ENCODE measurements at places on chromosomes 11 and 22.

GRCh38 chr11:65043881-65044501 is 3.0 kb downstream of the SAC3D1 start:
- no peak for DNase-seq

DNA sequence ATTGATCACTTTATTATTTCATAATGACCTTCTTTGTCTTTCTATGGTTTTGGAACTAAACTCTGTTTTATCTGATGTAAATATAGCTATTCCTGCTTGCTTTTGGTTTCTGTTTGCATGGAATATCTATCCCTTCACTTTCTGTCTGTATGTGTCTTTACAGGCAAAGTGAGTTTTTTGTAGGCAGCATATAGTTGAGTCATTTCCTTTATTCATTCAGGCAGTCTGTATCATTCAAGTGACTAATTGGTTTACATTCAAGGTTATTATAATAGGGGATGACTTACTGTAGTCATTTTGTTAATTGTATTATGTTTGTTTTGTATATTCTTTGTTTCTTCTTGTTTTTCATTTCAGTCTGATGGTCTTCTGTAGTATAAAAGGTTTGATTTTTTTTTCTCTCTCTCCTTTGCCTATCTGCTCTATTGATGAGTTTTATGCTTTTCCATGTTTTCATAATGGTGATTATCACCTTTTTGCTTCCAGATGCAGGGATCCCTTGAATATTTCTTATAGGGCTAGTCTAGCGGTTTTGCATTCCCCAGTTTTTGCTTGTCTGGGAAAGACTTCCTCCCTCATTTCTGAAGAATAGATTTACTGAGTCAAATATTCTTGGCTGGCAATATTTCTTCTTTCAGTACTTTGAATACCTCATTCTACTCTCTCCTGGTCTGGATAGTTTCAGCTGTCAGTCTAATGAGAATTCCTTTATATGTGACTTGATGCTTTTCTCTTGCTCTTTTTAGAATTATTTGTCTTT is 50.4 kb downstream of the GDPD4 start:
- DNase-seq: no peak

DNA sequence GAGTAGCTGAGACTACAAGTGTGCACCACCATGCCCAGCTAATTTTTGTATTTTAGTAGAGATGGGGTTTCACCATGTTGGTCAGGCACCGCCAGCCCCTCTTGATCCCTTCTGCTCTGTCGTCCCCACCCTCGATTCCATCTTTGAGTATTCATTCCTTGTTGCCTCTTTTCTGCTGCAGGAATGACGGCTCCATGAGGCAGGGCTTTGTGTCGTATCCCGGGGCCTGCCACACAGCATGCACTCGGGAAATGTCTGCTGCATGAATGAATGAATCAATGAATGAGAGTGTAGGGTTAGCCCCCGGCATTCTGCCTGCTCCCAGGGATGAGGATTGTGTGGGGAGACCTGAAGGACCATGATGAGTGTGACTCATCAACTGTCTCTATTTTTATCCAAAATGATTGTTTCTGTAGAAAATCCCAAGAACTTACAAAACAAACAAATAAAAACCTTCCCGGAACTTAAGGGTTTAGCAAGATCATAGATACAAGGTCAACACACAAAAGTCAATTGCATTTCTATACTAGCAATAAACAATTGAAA is 54.6 kb upstream of the SLC22A12 start:
- DNase-seq: no peak

- no peak for DNase-seq
These were observed 454.4 kb downstream of the NTM start for GRCh38 chr11:131824771-131825170.

Data from SIG-M5 (cell line).